Activated T-cell treated with anti-CD3 and anti-CD28 coated beads for 24 hours (primary cell): ENCODE measurements at places on chromosomes 2 and 18.

DNA sequence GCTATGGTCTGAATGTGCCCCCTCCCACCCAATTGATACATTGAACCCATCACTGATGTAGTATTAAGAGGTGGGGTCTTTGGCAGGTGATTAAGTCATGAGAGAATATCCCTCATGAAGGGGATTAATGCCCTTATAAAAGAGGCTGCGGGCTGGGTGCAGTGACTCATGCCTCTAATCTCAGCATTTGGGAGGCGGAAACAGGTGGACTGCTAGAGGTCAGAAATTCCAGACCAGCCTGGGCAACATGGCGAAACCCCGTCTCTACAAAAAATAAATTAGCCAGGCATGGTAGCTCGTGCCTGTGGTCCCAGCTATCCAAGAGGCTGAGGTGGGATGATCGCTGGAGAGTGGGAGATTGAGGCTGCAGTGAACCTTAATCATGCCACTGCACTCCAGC, 14.3 kb downstream of the POLR2D start:
- DNase-seq = no peak

DNA sequence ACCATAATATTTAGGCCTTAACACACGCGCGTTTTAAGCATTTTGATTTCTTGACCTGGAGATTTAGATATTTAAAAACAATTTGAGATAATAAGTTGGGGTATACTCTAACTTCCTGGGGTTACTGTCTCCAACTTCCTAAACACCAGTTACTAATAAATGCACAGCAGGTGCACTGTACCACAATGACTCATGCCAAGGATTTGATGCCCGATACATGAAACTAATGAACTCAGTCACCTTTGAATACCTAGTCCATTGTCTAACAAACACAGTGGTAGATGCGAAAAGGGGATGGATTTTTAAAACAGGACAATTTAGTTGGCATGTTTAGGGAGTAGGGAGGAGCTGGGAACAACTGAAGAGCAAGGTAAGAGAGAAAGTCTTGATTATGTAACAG, 21.2 kb downstream of the CABYR start:
- no peak for DNase-seq

- DNase-seq = no peak
These were observed 1089.9 kb upstream of the SLC39A10 start for GRCh38 chr2:194566907-194567660.

DNA sequence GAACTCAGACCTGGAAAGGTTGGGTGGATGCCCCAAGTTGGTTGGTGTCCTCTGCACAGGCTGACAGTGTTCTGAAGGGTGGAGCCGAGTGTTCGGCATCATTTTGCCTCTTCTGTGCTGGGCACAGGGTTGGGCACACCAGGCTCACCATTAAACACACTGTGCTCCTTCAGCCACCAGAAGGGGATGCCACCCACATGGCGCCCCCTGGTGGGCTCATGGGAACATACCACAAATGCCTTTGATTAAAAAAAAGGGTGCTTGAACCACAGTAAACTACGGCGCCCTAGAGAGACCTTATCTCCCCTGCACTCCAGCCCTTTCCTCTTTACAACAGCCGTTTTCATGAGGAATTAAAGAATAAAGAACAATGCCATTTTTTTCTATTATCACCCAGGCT, 89.4 kb downstream of the CELF4 start:
- no peak for DNase-seq

DNA sequence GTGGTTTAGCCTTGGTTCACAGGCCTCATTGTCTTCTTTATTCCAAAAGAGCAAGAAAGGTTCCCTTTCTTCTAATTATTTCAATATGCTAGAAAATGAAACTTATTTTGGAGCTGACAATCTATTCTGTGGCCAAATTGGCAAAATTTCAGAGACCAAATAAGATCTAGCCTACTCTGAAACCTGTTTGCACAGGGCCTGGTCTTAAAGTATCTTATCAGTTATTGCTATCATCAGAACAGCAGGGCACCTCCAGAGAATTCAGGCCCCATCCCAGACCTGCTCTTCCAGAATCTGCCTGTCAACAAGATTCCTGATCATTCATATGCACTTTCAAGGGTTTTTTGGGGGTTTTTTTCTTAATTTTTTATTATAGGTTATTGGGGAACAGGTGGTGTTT, 198.7 kb downstream of the ANAPC1 start:
- DNase-seq = no peak

- no peak for DNase-seq
These were observed 129.3 kb downstream of the ZNF236 start for GRCh38 chr18:76951456-76952247.

GRCh38 chr2:217215877-217216276, 356.0 kb upstream of the TNP1 start:
- no peak for DNase-seq

DNA sequence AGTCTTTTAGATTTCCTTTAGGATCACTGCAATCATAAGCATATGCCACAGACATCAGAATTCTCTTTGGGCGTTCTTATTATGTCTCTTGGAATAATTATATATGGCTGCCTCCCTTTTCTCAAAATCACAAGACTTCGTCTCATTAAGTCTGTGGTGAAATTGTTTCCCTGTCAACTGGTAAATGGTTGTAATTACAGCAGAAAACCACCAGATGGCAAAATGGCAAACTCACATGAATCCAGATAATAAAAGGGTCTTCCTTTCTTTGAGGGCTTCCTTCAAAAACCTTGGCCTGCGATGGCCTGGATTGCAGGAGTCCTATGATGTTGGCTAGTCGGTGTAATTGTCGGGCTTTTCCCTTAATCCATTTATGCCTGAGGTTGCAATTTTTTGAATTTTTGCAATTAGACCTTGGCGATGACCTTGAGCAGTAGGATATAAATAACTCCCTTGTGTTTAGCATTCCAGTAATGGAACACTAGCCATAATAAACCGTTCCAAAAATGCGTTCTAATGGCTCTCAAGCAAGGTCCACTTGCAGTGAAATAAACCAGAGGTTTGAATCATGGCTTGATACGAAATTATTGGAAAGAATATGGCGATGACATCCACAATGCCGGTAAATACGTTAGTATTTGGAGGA, 656.4 kb downstream of the MBD2 start:
- DNase-seq = no peak

DNA sequence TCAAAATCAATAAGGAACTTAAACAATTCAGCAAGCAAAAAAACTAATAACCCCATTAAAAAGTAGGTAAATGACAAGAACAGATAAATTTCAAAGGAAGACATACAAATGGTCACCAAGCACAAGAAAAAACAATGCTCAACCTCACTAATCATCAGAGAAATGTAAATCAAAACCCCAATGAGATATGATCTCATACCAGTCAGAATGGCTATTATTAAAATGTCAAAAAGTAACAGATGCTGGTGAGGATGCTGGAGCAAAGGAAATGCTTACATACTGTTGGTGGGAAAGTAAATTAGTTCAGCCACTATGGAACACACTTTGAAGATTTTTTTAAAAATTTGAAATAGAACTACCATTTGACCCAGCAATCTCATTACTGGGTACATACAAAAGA, 538.0 kb downstream of the TMX3 start:
- no peak for DNase-seq

GRCh38 chr2:142234741-142235140, 103.9 kb upstream of the LRP1B start:
- no peak for DNase-seq

DNA sequence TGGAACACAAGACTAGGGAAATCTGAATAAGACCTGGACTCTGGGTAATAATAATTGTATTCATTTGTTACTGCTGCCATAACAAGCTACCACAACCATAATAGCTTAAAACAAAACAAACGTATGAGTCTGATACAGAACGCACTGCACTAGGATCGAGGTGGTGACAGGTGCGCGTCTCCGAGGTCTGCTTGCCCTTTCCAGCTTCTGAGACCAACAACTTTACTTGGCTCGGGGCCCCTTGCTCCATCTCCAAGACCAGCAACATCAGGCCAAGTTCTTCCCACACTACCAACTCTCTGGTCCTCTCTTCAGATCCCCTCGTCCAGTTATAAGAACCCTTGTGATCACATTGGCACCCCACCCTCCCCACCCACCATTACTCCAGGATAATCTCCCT, 42.8 kb downstream of the TBC1D8 start:
- DNase-seq = no peak

DNA sequence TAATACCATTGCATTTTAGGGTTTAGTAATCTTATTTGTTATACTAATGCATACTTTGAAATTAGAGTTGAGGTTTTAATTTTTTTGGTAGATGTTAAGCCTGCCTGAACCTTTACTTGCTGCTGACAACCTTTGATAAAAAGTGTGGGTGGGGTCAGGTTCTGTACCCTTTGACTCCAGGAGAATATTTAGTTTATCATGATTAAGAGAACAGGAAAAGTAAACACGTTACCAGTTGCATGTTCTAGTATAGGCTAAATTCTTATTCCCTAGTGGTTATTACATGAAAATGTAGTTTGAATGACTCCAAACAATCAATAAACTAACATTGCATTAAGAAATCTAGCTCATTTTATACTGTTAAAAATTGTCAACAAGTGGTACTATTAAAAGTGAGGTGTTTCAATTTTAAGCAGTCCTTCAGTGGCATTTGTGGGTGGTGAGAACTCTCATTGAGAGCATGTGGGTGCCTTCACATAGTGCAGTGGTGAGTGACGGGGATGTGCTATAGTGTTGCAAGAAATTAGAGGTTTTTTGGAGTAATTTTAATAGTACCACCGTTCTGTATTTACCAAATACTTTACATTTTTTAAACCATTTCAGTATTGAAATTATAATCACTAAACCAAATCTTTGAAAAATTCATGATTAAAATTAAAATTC, 29.9 kb downstream of the PHLPP1 start:
- DNase-seq = no peak

DNA sequence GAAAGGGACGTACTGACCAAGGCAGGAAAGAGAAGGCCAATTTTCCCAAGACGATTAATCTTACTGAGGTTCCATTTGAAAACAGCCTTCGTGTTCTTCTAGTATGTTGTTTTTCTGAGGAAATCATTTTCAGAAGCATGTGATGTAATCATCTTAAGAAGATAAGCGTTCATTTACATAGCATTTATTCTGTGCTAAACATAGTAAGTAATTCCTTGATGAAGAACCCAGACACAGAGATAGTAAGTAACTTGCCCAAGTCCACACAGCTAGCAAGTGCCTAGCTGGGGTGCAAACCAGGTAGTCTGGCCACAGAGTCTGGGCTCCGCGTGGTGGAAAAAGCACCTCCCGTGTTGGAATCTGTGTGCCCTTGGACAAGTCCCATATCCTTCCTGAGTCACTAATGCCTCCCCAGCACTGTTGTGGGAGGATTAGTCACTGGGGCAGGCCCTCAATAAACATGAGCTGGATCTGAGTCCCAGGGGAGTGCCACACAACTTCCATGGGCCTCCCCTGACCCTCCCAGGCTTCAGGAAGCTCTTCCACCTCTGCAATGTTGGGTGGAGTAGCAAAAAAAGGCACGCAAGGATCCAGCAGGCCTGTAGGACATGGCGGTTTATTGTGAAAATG, 26.9 kb upstream of the ASAP2 start:
- no peak for DNase-seq

GRCh38 chr2:16824472-16824871, 158.8 kb upstream of the CYRIA start:
- DNase-seq = no peak

DNA sequence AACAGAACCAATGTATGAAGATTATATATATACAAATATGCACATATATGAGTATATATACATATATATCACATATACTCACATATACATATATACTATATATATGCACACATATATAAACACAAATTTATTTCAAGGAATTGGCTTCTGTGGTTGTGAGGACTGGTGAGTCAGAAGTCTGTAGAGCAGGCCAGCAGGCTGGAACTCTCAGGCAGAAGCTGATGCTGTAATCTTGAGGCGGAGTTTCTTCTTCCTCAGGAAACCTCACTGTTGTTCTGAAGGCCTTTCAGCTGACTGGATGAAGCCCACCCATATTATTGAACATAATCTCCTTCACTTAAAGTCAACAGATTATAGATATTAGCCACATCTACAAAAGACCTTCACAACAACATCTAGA, 143.9 kb upstream of the CREB1 start:
- no peak for DNase-seq

DNA sequence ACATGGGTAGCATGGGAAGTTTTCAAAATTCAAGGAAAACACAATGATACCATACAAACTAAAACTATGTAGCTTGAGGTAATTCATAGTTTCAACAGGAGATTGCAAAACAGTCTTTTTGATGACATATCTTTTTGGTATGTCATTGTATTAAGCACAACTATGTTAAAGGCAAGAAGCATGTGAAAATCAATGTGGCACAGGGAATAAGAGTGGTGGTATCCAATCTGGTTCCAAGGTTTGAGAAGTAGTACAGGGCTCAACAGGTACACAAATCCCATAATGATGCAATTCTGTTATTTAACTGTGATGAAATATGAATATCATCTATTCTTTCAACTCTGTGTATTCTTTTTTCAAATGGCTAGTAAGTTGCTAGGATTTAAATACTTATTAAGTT, 16.4 kb upstream of the DLX2 start:
- DNase-seq = no peak

DNA sequence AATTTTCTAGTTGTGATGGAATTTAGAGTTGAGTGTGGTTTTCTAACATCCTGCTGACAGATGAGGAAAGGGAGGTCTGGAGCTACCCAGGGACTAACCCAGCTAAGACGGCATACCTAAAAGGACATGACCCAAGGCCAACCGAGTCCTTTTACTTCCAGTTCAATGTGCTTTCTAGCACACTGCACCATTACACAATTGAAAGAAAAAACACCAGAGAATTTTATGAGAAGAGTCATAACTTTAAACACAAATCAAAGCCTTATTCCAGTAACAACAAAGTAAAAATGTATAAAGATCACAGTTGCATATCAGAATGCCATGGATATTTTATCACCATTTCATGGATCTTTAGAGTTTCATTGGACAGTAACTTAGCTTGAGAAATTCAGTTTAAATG, 480.3 kb downstream of the MEIS1 start:
- no peak for DNase-seq

GRCh38 chr2:176124947-176125771, 2.6 kb downstream of the HOXD9 start:
- DNase-seq = no peak

DNA sequence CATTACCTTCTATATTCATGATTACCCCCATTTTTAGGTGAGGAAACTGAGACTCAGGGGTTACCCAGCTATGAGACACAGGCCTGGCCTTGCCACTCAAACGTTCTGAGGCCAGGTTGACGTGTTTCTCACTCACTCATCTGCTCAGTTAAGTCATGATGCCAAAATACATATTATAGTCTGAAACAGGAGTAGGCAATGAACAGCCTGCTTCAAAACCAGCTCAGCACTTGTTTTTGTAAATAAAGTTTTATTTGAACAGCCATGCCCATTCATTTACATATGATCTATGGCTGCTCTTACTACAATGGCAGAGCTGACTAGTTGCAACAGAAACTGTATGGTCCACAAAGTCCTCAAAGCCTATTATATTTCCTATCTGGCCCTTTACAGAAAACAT, 74.1 kb upstream of the SMAD2 start:
- no peak for DNase-seq

DNA sequence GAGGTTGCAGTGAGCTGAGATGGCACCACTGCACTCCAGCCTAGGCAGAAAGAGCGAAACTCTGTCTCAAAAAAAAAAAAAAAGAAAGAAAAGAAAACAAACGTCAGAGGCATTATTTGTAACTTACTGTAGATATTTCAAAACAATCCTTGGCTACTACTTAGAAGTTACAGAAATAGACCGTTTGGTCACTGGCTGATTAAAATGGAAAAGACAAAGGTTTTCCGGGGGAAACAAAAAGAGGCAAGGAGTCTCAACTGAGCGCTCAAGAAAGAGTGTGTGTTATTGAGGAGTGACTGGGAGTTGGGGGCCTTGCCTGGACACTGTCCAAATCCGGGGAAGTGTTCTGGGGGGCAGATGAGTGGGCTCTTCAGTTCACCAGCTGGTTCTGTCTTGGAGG, 47.6 kb downstream of the TEX44 start:
- no peak for DNase-seq
